ENCODE measurements at places on chromosomes 2 and 18.

GRCh38 chr2:179022685-179023084 lies 27.3 kb downstream of the CCDC141 start:
- DNase-seq: no peak

DNA sequence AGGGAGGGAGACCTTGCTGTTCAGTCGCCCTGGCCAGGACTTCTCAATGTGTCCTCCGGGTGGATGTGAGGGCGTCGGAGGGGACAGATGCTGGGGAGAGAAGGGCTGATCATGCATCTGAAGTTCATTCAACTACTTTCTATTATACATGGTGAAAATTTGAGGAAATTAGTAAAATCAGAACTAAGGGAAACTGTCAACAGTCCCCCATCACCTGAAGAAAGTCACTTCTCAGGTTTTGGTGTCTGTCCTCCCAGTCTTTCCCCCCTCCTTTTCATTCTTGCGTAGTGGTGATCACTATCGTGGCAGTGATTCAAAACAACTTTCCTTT lies 17.4 kb upstream of the ACKR3 start:
- DNase-seq: no peak

- DNase-seq: no peak
Measured at GRCh38 chr2:119066272-119066804, 92.2 kb downstream of the C1QL2 start.

DNA sequence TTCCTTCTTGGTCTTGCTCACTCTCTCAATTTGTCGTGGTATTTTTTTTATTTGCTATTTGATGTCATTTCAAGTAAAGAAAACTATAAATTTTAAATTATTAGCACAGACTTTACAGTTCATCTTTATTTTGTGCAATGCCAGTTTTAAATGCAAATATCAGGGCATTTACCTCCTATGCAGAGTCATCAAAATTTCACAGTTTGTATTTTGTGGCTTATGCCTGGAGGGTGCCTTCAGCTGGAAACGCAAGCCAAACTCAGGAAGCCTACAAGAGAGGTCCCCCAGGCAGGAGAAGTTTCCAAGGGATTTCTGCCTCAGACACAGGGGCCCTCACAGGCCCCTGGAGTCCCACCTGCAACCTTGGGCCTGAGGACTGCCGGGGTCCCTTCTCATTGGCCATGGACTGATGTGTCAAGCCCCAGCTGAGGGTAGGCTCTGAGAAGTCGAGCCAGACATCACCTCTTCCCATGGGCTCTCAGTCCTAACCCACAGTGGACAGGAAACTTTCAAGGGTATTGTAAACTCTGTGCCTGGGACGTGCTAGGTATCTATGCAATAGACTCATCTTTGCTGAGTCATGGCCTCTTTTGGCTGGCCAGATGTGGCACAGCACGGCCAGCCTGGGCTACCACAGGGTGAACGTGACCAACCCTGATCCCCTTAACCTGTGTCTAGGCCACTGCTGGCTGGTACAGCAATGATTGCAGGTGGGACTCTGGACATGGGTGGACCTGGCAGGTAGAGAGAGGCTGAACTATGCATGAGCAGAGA lies 236.5 kb downstream of the CELF4 start:
- DNase-seq: no peak

GRCh38 chr2:230913406-230914143 lies 11.5 kb downstream of the GPR55 start:
- no peak for DNase-seq

- DNase-seq: no peak
Measured at GRCh38 chr2:19812166-19812565, 89.6 kb downstream of the TTC32 start.

DNA sequence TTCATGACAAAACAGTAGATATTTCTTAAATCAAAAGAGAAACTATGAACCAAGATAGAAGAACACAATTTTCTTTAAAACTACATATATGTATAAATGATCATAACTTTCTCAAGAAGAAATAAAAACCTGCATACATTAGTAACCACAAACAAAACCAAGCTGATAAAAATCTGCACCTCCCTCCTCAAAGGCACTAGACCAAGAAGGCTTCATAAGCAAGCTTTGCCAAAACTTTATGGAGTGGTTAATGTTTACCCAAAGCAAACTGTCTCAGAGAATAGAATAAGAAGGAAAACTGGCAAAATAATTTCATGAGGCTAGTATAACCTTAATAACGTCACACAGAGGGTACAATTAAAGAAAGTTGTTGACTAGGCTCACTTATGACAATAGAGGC lies 138.3 kb downstream of the ZBTB7C start:
- no peak for DNase-seq

GRCh38 chr2:32960647-32961403 lies 14.1 kb downstream of the LTBP1 start:
- DNase-seq: no peak

- no peak for DNase-seq
Measured at GRCh38 chr18:66342577-66342976, 261.3 kb downstream of the CDH19 start.

- DNase-seq: no peak
Measured at GRCh38 chr18:10470429-10470828, 16.0 kb downstream of the APCDD1 start.

DNA sequence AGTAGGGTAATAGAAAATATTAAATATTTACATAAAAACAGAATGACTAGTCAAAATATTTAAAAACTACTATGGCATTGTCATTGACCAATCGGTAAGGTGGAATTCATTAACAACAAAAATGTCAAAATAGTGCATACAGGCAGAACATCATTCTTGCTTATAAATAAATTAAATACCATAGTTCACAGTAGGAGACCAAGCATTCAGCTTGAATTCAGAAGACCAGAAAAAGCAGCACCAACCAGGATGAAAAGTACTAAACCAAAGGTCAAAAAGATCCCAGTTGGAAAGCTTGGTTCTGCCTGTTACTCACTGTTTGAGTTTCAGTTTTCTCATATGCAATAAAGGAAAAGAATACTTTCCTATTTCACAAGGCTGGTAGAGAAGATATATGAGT lies 244.3 kb downstream of the OSR1 start:
- DNase-seq: no peak

- DNase-seq: no peak
Measured at GRCh38 chr2:108407864-108408729, 30.3 kb downstream of the SULT1C4 start.

GRCh38 chr2:221767106-221768012 lies 195.3 kb upstream of the EPHA4 start:
- no peak for DNase-seq

- DNase-seq: no peak
Measured at GRCh38 chr2:230578106-230578505, 134.5 kb upstream of the CAB39 start.

- DNase-seq: no peak
Measured at GRCh38 chr2:110946902-110947301, 173.8 kb upstream of the BCL2L11 start.

DNA sequence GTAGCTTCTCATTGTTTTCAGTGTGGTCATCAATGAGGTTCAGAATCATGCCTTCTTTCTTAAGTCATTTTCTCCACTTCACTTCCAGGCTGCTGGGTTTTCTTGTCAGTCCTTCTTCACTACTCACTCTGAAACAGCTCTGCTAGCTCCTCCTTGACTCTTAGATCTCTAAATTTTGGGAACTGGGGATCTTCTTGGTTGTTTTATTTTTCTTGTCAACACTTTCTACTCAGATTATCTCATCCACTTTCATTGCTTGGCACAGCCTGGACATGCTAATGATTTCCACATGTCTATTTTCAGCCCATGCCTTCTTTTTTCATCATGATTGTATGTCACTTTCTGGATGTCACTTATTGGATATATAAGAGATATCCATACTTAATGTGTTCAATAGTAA lies 517.8 kb upstream of the DSEL start:
- no peak for DNase-seq
